GM06990 (cell line): ENCODE measurements at places on chromosomes 12 and 14.

- no peak for DNase-seq
These were observed 12.9 kb downstream of the MDGA2 start for GRCh38 chr14:47662466-47662865.

DNA sequence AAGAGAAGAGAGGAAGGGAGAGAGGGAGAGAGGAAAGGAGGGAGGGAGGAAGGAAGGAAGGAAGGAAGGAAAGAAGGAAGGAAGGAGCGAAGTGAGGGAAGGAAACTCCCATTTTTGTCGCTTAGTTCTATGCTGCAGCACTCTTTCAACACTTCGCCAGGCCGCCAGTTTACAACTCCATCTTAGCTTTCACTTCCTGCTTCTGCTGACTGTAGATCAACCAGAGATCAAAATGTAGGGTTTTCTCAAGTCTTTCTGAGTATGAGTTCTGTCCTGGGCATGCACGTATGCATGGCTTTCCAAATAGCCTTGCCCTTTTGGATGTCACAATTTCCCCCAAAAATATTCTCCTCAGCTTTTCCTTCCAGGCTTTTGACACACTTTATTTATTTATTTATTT lies 723.4 kb downstream of the TRHDE start:
- no peak for DNase-seq

- no peak for DNase-seq
These were observed 6.6 kb downstream of the DLK1 start for GRCh38 chr14:100733152-100733850.

DNA sequence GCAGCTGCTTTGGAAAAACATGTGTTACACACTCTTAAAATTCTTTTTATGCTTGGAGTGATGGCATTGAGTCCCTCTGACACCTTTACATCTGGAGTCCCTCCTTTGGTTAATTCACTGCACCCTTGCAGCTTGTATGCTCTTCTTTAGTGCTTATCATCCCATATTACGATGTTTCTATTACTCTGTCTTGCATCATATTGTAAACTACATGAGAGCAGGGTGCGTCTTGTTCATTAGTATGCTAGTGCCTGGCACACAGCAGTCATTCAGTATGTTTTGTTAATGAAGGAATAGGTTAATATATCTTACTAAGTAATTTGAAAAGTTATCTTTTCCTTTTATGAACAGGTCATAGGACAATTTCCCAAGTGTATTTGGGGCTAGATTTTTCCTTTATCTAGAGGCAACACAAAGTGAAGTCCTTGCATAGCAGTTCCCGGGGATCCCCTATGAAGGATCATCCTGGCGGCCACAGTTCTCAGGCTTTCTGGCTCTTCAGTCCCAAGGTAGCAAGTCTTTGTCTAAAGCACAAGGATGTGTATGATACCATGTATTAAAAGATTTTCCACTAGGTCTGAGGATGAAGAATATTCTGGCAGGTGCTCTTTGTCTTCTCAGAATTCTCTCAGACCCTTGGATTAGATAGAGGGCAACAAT lies 363.8 kb downstream of the FUT8 start:
- no peak for DNase-seq

- no peak for DNase-seq
These were observed 137.7 kb upstream of the FGD4 start for GRCh38 chr12:32261638-32262037.

DNA sequence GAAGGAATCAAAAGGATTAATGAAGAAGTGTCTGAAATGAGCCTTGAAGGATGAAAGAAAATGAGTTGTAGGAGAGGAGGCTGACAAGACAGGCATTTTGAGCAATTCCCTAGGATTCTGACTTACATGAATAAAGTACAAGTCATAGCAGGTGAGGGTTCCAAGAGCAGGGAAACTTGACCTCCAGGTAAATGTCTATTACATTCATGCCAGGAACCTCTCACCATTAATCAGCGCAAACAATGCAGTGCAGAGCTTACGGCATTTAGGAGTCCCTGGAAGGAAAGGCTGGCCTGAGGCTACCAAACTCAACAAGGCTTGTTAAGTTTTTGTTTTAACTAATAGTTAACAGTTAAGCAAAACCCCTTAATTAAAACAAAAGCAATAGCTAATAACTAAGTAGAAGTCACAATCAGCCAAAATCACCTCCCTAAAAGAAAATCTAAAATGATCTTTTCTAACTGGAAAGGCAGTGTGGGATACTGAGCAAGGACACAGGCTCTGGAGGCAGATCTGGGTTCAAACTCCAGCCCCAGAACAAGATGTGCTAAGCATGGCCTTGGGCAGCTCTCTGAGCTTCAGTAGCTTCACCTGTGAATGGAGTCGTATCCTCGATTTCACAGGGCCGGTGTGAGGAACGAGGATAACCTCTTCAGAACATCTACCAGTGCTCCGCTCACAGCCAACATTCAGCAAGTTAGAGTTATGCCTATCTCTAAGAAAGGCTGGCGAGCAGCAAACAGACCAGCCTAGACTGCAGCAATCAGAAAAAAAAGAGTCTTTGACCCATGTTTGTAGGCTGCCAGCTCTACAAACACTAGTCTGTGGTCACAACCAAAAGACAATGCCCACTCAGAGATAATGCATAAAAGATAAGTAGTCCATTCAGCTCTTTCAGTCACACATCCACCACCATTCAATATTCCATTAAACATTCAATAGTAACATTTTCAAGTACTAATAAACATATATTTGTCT lies 16.9 kb downstream of the PPTC7 start:
- no peak for DNase-seq

GRCh38 chr12:128265566-128265965 lies 1.4 kb upstream of the TMEM132C start:
- DNase-seq: no peak

DNA sequence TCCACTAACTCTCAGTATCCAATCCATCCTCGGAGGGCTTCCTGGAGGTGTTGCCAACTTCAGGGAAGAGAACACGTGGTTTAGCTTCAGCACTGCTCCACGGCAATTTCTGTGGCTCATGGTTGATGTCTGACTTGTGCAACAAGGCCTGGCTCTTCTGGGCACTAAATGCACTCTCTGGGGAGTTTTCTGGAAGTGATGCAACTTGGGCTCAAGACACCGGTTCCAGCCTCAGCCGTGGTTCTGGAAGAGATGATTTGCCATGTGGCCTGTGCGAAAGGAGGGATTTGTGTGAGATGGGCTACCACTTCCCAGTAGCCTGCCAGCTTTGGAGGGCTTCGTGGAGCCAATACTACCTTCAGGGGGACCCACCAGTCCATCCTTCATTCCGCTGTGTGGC lies 118.6 kb upstream of the RTL1 start:
- DNase-seq: no peak

DNA sequence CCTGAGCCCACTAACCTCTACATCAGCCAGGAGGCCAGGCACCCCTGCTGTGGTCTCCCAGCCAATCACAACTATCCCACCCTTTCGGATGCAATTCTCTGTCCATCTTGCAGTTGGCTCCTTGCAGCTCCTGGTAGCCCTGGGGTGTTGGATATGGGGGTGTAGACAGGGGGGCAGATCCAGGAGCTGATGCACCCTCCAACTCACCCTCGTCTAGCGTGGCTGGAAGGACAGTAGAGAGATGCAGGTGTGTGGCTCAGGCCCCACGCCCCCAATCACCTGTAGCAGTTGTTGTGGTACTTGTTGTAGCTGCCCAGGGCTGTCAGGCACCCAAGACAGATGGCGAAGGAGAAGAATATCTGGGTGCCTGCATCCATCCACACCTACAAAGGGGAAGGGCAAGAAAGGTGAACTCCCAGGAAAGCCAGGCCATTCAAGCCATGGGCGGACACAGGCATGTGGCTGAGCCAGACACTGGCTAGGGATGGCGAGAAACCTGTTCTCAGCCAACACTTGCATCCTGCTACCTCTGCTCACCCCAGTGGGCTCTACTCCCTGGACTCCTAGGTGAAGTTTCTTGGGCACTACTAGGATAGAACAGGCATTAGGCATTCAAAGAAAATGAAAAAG lies 13.4 kb upstream of the SLC6A12 start:
- no peak for DNase-seq

GRCh38 chr12:14950982-14951746 lies 10.2 kb downstream of the ARHGDIB start:
- DNase-seq: no peak
